ENCODE measurements at places on chromosomes 6 and 20.

DNA sequence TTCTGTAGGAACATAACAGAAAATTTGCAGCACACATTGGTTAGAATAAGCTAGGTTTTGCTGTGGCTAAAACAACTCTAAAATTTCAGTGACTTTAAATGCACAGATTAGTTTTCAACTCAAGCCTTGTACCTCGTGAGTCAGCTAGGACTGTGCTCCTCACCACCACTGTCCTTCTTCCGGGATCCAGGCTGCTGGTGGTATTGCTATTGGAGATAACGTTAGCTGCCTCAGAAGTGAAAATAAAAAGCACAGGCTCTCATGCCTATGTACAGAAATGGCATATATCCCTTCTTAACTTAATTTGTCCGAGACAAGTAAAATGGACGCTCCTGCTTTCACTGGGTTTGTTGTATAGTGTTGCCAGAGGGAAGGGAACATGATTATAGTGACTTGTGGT is 931.1 kb upstream of the EYS start:
- DNase-seq = no peak

DNA sequence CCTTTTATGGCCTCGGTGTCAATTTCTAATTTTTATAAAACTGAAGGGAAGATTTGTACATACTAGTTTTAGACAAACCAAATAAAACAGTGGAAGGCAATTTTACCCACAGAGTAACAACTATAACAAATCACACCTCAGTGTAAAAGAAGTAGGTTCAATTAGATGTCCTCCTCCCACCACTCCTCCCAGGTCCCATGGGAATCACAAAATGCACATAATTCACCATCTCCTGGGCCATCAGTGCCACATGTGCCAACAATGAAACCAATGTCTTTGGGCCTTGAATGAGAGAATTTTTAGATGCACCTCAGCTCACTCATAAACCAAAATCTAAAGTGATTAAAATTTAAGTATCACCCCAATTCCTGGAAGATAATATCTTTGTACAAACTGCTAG is 267.8 kb downstream of the BTBD9 start:
- no peak for DNase-seq

GRCh38 chr20:34082232-34082887 is 29.7 kb downstream of the EIF2S2 start:
- DNase-seq = no peak

DNA sequence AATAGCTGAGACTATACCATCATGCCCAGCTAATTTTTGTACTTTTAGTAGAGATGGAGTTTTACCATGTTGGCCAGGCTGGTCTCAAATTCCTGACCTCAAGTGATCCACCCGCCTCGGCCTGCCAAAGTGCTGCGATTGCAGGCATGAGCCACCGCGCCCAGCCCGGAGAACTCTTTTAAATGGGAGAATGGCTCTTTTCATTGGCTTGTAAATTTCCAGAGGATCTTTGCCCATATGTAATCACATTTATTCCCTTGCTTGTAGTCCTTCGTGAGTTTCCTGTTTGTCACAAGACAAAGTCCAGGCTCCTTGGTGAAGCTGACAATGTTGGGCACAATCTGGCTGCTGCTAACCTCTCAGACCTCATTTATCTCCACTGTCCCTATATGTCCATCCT is 135.1 kb downstream of the CEP57L1 start:
- no peak for DNase-seq

DNA sequence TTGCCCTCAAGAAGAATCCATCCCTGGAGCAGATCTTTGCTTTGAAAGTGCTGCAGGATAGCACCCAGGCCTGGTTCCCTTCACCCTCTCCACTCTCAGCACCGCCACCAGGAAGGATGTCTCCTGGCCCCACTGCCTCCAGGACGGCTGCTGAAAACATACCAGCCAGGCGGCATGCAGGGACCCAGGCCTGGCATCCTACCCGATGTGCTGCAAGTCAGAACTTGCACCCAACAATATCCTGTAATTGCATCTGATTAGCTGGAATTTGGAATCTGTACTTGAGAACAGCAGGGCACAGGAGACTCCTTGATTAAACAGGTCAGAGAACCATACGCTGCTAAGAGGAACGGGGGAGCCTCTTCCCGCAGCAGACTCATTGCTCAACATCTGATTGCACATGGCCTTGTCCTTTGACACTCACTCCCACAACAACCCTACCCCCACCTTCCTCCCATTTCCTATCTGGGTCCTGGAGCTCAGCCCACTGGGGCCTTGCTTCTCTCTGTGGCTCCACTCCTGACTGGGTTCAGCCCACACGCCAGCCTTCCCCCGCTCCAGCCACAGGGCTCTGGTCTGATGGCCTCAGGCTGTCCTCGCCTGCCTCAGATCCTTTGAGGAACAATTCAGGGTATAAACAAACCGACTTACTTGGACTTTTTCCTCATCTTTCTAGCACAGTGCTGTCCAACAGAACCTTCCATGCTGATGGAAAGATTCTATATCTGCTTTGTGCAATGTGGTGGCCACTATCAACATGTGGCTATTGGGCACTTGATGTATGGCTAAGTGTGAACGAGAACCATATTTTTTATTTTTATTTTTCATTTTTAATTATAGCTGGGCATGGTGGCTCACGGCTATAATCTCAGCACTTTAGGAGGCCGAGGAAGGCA is 78.0 kb downstream of the FGD2 start:
- DNase-seq = no peak

- no peak for DNase-seq
Measured at GRCh38 chr6:7264041-7264440, 49.0 kb downstream of the SSR1 start.

- DNase-seq = no peak
Measured at GRCh38 chr6:4185846-4186245, 50.5 kb upstream of the ECI2 start.
